ENCODE measurements at places on chromosomes 3 and 15.
A peak's percentile ranks its signal among the peaks of the same experiment; 100 is the strongest.

- DNase-seq = no peak
Observed at GRCh38 chr15:27328186-27328585, 357.2 kb downstream of the GABRG3 start.

GRCh38 chr15:52352086-52352485 is 56.5 kb upstream of the MYO5C start:
- DNase-seq = no peak

GRCh38 chr3:17137321-17137826 is 252.6 kb downstream of the PLCL2 start:
- no peak for DNase-seq

- no peak for DNase-seq
Observed at GRCh38 chr3:32968920-32969389, 17.5 kb downstream of the CCR4 start.

DNA sequence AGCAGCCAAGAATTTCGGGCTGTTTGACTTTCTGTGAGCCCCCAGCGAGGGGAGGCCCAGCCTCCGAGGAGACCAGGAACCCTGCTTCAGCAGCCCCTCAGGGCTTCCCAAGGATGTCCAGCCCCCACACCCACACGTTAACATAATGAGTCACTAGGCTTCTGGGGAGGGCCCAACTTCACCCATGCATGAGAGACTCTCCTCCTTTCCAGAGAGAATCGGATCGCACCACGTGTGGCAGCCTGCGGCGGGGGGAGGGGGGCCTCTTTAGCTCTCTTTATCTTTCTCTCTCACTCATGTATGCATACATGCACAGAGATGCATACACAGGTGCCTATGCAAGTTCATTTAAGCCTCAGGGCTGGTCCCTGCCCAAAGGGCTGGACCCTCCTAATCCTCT is 3.1 kb upstream of the AP2M1 start:
- no peak for DNase-seq

- no peak for DNase-seq
Observed at GRCh38 chr3:65538101-65538500, 500.6 kb downstream of the MAGI1 start.

DNA sequence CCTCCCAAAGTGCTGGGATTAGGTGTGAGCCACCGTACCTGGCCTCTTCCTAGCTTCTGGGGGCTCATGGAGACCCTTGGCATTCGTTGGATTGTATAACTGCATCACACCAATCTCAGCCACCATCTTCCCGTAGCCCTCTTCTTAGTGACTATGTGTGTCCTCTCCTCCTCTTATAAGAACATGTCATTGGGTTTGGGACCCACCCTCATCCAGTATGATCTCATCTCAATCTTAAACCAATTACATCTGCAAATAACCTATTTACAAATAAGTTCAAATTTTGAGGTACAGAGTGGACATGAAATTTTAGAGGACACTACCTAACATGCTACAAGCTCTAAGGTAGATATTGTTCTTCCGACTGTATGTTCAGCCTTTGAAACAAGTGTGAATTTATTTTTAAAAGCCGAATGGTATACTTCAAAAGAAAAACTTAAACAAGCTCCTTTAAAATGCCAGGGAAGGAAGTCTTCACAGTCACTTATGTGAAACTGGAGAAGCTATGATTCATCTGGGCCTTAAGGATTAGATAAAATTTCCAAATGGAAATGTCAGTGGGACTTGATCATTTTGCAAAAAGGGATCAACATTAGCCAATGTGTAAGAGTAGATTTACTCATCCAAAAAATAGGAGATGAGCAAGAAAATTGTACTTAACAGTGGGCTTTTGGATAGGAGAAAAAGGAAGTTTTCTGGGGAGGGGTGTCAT is 225.7 kb downstream of the MEX3B start:
- no peak for DNase-seq

GRCh38 chr15:62739507-62739906 is 303.0 kb upstream of the TPM1 start:
- peak; percentile 60 for DNase-seq

DNA sequence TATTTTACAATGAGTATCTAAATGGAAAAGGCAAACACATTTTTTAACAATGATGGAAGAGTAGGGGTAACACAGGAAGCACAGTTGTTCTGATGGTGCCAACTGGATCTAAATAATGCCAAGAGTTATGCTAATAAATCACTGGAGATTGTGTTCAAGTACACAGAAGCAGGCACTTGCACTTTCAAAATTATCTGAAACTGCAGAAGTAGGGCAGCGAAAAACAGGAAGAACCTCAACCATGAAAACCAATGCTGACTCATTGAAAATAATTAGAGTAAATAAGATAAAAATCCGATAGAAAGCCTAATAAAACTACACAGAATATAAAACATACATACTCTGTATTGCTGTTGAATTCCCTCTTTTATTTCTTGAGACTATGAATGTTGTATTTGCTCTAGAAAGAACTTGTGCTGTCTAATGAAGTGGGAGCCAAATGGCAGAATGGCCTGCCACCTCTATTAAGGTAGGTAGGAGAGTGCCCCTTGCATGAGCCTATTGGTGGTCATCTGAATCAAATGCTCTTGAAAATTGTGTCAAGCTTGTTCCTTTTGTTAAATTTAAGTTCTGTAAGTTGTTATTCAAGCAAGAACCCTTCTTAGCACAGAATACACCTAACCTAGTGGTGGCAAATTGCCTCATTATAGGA is 93.7 kb downstream of the ABI3BP start:
- DNase-seq = no peak

GRCh38 chr15:87827131-87827530 is 429.4 kb downstream of the NTRK3 start:
- no peak for DNase-seq

DNA sequence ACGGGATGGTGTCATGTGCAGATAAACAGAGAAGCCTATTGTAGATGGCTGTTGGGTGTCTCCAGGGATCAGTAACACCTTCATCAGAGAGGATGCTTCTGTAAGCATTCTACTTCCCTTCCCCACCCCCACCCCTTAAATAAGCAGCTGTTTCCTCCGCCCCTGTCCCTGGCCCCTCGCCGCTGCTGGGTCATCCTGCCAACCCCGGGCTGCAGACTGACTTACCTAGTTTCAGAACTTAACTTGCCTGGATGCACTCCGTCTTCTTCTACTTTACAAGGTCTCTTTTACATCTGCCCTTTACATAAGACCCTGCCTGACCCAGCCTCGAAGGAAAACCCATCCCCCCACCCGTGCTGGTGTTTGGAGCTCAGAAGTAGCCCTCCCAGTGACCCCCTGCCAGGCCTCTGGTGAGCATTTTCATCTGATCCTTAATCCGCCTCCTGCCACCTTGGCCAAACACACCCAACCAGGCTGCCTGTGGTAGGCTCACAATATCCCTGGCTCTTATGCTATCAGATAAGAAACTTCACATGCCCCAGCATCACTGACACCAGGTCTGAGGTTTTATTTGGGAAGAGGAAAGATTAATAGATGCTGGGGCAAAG is 103.0 kb upstream of the HES1 start:
- DNase-seq = no peak

DNA sequence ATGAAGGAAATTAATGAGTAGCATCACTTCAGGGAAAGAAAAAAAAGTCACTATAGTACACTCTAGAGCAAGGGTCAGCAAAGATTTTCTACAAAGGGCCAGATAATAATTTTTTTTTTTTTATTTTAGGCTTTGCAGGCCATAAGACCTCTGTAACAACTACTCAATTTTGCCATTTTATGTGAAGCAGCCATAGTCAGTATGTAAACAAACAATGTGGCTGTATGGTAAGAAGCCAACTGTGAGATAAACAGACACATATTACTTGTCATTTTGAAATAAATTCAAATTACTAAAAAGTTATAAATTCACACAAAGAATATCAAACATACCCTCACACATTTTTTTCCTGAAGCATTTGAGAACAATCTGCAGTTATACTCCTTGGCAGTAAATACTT is 40.6 kb downstream of the SCAPER start:
- DNase-seq = no peak
